ENCODE measurements at places on chromosomes 2 and 18. TPM values are rescaled to one million over a fixed set of nuclear protein-coding genes. Genes with fewer than 3 reads are reported as not detected.

- peak; percentile 77 for DNase-seq
Measured at GRCh38 chr2:176088048-176088936, 4.2 kb upstream of the HOXD13 start.

DNA sequence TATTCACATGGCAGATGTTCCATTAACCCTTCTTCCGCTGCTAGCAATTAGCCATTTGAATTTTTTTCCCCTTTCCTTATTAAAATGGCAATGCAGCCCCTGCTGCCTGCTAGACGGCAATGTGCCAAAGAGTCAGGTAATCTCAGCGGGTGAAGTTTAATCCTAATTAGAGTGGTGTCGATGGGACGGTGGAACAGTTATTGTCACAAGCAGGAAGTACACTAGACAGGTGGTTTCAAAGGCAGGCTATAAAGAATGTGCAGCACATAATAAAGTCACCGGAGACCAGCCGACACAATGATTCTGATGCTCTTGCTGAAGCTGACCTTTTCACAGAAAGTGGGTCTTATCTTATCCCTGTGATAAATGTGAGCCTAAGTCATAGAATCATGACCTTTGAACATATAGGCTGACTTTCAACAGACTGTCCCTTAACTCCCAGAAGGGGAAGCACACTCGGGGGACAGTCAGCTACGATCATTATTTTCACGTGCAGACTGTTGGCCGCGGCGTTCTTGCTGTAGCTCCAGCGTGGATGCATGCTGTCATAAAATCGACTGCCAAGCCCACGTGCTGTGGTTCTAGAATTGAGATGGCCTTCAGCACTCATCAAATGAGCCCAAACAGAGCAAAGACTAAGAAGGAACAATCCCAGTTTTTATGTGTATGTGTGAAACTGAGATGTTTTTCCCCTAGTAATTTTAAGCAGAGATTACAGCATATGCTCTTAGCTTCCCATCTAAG, 926.2 kb upstream of the SOX11 start:
- DNase-seq: no peak

COLEC12 gene
- 69.0 TPM for polyA plus RNA-seq

GRCh38 chr2:240207661-240208060, 67.2 kb upstream of the OTOS start:
- DNase-seq: no peak

- no peak for DNase-seq
Measured at GRCh38 chr2:96330407-96330806, 5.2 kb upstream of the NCAPH start.

DNA sequence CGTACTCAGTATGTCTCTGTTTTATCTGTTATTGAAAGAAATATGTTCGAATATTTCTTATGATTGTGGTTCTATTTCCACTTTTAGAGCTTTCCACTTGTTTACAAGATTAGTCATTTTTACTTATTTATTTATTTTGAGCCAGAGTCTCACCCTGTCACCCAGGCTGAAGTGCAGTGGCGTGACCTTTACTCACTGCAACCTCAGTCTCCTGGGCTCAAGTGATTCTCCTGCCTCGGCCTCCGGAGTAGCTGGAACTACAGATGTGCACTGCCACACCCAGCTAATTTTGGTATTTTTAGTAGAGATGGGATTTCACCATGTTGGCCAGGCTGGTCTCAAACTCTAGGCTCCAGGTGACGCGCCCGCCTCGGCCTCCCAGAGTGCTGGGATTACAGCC, 53.3 kb downstream of the HIBCH start:
- DNase-seq: no peak

DNA sequence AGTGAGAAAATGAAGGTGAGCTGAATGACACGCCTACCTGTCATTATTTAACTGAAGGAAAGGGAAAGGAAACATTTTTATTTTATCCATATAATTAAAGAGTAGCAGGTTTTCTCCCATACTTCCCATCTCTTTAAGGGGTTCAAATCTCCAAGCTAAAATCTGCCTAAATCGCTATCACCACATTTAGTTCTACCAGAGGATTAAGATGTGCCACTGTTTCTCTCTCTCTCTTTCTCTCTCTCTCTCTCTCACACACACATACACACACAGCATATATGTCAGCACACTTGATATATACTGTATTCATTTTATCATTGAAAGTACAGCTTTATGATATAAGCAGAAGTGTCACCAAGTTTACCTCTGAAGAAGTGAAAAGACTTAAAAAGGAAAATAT, 3.1 kb downstream of the WIPF1 start:
- DNase-seq: no peak

- no peak for DNase-seq
Measured at GRCh38 chr18:5964108-5964507, 68.8 kb upstream of the TMEM200C start.

- no peak for DNase-seq
Measured at GRCh38 chr18:55038162-55038561, 78.9 kb upstream of the CCDC68 start.

GRCh38 chr18:77376043-77376732, 126.5 kb downstream of the GALR1 start:
- no peak for DNase-seq

DNA sequence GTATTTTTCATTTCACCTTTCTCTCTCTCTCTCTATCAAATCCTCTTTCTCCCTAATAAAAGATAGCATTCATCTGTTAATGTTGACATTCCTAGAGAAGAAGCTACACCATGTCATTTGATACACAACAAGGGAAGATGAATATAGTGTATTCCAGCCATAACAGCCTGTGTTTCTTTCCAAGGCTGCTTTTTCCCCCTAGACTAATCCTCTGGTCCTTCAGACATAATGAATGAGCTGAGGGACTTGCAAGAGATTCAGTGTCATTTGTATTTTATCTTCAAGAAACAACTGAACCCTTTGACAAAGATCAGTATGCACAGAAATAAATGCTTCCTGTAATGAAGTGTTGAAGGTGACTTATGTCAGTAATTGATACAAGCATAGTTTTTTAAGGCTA, 284.0 kb upstream of the NXPH2 start:
- DNase-seq: no peak

DNA sequence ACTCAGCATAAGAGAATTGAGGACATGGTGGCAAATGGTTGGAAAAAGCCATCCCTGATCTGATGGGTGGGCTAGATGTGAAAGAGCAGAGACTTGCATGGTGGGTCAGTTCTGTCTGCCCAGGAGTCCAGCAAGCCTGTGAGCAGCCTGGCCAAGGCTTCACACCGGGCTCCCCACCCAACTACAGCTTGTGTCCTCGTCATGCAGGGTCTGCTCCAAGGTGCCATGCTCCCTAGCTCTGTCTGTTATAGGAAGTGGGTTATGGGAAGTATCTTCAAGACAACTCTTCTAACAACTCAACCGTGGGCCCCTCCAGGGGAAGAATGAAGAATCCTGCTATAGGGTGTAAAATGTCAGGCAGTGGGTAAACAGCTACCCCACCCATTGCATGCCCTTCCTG, 97.4 kb downstream of the ADD2 start:
- DNase-seq: no peak

SGO2 gene
- polyA plus RNA-seq: 8.1 TPM

- DNase-seq: no peak
Measured at GRCh38 chr18:22020867-22021370, 148.5 kb upstream of the GATA6 start.

DNA sequence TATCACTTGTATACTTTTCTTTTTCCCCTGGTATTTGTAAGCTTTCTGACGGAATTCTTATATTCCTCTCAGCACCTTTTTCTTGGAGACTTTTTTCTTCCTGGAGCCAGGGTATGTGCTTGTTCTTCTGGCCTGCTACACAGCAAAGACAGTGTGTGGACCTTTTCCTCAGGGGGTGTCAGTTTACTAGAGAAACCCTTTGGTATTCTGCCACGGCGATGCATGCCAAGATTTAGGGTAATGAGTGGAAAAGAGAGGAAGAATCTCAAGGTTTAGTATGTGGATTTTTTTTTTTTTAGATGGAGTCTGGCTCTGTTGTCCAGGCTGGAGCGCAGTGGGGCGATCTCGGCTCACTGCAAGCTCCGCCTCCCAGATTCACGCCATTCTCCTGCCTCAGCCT, 152.2 kb downstream of the PHLPP1 start:
- no peak for DNase-seq

ATP8B1 gene
- not detected for polyA plus RNA-seq

GRCh38 chr2:179655627-179656026, 205.8 kb downstream of the ZNF385B start:
- DNase-seq: no peak

DNA sequence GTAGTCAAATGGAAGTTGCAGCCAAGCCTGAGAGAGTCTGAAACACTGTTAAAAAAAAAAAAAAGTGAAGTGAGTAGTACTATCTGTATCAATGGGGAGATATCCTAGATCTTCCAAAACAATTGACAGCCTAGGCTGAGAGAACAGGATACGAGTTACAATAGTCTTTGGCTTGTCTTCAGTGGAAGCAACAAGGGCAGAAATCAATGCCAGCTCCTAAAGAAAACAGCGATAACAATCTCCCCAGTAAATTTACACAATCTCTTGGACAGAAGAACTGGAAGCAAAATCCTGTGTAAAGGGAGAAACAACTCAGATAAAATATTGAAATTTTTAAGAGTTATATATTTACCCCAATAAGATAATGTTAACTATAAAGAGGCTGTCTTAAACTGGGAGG, 508.7 kb downstream of the LRRTM4 start:
- DNase-seq: no peak

DNAJC27 gene
- polyA plus RNA-seq: 7.4 TPM

GRCh38 chr2:105917226-105917625, 172.5 kb downstream of the NCK2 start:
- DNase-seq: peak; percentile 37

- no peak for DNase-seq
Measured at GRCh38 chr2:68946117-68946516, 6.6 kb downstream of the GKN2 start.

DNA sequence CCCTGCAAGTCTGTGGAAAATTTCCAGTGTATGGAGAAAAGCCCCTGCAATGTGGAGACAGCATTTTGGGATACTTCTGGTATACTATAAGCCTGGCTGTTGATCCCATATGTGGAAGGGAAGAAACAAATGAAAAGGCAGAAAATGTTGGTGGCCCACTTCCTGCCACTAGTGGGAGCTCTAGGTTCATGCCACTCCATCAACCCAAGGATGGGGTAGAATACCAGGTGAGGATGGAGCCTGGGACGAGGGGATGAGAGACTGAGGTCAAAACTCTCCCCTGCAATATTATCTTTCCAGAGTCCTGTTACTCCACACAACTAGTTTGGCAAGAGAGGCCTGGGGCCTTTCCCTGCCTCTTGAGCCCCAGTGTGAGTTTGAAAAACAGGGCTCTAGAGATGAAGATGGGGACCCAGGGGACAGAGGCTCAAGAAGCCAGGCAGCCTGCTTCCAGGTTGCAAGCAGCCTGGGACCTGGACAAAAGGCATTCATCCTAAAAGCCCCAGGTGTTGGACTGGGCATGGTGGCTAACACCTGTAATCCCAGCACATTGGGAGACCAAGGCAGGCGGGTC, 31.9 kb downstream of the BMP10 start:
- DNase-seq: peak; percentile 40

OR6B2 gene
- not detected for polyA plus RNA-seq

GRCh38 chr18:54255141-54255540, 14.2 kb upstream of the POLI start:
- no peak for DNase-seq

- DNase-seq: no peak
Measured at GRCh38 chr2:42984617-42985016, 192.2 kb upstream of the HAAO start.

- no peak for DNase-seq
Measured at GRCh38 chr2:36692121-36692520, 4.4 kb upstream of the VIT start.

- no peak for DNase-seq
Measured at GRCh38 chr2:179170901-179171300, 93.7 kb downstream of the SESTD1 start.

GRCh38 chr2:219486380-219486959, 12.2 kb upstream of the GMPPA start:
- no peak for DNase-seq

SLC40A1 gene
- polyA plus RNA-seq: 11.5 TPM

DNA sequence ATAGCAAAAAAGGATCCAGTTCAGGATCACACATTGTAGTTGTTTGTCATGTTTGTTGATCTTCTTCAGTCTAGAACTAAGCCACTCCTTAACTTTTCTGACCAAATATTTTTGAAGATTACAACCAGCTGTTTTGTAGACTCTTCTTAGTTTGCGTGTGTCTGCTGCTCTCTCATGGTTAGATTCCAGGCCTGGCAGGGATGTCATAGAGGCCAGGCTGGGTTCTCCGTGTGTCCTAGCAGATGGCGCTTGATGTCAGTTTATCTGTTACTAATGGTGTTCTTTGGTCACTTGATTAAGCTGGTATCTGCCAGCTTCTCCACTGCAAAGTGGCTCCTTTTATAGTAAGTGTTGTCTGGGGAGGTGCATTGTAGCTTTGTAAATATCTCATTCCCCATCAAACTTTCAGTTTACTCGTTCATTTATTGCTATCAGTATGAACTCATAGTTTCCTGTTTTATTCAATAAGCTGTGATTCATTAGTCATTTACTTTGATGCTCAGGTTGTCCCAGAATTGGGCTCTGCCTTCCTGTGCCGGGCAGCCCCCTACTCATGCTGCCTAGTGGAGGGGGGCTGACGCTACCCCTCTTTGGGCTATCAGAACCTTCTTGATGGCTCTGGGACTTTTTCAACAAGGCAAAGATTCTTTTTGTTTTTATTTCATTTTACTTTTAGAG, 42.1 kb downstream of the GRHL1 start:
- no peak for DNase-seq

ANKRD30BL gene
- polyA plus RNA-seq: not detected

DNA sequence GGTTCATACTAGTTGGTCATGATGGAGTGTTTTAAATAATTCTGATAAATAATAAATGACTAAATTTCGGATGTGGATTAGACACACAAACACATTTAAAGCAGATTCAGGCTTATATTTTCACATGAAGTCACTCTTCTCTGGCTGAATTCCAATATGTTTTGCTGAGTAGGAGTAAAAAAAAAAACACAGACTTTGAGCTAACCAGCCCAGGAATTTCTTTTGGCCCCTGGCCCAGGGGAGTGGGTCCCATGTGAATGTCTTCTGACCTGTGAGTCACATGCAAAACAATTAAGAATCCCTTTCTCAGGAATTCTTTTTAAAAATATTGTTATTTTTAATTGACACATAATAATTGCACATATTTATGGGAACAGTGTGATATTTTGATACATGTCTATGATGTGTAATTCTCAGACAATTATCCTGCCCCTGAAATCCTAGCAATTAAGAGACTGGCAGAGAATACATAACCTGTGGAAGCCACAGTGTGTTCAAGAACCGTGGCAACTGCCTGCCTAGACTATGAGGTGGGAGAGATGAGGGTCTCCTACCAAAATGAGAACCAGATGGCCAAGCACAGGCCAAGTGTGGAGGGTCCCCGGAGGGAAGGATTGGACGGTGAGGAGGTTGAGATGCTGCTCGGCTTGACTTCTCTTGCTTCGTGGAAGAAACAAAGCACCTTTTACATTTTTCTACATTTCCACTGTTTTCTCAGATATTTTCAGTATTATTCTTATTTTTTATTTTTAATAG, 236.4 kb downstream of the PIEZO2 start:
- DNase-seq: no peak

DNA sequence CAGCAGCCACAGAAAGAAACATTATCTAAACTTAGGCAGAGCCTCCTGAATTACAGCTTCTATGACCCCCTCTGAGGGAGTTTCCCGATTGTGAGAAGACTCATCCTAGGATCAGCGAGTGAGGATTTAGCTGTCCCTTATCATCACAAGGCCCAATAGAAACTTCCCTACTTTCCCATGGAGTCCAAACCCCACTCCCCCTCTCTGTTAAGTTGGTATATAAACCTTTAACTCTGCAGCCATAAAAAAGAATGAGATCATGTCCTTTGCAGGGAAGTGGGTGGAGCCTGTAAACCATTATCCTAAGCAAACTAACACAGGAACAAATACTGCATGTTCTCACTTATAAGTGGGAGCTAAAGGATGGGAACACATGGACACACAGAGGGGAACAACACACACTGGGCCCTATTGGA, 78.8 kb downstream of the MYL12B start:
- peak; percentile 32 for DNase-seq

FMNL2 gene
- 5.1 TPM for polyA plus RNA-seq

All from cardiac muscle cell (in vitro differentiated cells and primary cell).